ENCODE measurements at places on chromosomes 12 and 14.
A peak's percentile ranks its signal among the peaks of the same experiment; 100 is the strongest.

DNA sequence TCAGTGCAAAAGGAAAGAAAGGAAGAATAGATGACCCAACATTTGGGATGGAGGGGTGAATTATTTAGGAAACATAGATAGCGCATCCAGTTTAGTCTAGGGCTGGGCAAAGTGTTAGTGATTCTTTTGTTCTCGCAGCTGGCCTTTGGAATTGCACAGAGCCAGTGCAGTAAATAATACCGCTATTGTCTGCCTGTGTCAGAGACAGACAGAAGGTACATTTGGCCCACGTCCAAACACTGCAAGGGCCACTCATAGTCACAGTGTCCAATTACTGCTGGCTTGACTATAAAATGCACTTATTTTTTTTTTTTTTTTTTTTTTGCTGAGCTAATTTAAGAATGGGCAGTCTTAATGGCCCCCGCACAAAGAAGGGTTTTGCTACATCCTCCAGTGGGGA, 638.6 kb downstream of the BCL11B start:
- no peak for ATAC-seq

DNA sequence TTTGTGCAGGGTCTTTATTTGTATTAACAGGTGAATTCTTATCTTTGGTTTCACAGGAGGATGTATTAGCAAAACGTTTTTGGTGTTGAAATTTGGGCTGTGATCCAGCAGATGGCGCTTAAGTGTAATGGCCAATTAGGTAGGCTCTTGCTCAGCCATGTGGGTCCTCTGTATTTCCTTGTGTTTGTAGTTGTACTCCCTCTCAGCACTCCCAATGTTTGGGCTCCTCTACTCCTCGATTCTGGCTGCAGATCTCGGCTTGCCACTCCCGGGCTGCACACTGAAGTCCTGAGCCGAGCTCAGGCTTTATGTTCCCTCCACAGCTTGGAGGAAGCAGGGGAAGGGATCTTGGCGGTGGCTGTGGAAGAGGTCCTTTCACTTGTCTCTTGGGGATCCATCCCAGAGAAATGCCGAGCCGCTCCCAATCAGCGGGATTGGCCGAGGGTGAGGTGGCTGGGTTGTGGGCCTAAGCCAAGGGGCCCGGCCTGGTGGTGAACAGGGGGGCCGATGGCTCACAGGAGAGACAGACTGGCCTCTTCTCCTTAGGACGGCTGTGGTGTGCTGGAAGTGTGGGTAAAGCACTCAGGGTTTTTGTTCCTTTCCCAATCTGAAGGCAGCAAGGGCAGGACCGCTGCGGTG, 133.7 kb downstream of the AEBP2 start:
- ATAC-seq = no peak

DNA sequence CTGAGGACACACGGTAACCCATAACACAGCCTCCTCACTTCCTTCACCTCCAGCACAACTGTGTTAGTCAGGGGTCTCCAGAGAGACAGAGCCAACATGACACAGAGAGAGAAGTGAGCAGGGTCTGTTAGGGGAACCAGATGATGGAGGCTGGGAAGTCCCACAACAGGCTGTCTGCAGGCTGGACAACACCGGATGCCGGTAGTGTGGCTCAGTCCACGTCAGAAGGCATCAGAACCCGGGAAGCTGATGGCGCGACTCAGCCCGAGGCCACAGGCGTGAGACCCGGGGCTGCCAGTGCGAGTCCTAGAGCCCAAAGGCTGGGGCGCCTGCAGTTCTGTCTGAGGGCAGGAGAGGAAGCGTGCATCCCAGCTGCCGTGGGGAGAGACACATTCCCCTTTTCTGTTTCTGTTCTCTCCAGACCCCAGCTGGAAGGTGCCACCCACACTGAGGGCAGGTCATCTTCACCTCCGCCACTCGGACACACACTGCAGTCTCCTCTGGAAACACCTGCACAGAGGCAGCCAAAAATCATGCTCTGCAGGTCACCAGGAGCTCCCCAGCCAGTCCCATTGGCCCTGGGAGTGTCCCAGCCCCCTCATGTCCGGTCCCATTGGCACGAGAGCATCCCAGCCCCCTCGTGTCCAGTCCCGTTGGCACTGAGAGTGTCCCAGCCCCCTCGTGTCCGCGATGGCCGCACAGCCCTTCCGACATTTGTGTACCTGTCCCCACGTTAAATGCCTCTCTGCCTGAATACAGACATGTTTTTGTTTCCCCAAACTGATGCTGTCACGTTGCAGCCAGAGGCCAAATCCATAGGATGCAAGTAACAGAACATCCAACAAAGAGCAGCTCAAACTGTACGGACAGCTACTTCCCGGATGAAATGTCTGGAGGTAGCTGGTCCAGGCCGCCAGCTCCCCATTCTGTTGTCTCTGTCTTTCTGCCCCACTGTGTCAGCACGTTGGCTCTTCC, 7.9 kb upstream of the FBRSL1 start:
- ATAC-seq = no peak

DNA sequence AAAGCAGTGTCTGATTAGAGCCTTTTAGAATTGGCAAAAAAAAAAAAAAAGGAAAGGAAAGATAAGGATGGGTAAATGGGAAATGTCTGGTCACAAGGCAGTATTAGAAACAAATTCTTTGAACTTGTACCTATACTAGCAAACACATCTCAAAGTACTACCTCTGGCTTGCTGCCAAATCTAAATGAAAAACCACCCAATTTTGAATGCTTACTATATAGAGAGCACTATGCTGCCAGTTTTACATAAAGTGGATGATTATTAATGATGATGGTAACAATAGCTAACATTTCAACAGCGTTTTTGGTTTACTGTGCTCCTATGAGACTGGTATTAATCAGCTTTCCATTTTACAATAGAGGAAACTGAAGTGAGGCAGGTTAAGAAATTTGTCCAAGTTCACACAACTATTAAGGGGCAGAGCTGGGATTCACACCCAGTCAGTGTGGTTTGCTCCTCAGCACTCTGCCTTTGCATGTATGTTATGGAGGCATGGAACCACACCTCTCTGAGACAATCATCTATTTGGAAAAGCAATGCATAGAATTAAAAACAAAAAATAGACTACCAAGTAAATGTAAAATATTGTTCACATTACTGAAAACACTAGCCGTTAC, 34.2 kb downstream of the ATP2B1 start:
- no peak for ATAC-seq

DNA sequence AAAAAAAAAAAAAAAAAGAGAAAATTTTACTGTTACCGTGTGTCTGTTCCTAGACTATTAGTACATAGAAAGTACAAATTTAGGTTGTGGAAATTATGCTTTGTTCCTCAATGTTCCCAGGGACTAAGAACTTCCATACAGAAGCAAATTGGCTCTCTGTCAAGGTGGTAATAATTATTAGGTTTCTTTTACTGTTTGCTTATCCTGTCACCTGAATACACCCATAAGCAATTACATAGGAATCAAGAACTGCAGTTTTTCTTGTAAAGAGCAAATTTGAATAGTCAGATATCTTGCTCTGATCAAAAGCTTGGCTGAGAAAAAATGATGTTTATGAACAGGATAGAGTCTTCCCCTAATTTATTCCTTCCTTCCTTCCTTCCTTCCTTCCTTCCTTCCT, 191.2 kb downstream of the AEBP2 start:
- no peak for ATAC-seq

DNA sequence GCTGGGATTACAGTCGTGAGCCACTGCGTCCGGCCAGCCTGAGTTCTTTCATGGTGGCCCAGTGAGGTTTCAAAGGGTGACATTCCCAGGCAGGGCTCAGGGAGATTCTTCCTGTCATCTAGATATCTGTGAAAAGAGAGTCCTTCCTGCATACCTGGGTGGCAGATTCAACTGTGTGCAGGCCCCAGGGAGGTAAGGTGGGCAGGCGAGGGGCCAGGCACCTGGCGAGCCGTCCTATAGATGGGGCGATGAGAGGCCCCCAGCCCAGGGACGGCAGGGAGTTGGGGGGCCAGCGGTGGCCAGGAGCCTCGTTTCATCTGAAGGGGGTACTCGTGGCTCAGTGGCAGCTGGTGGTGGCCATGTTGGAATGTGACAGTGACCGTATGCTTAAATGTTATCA, 7.1 kb upstream of the EP400 start:
- no peak for ATAC-seq

GRCh38 chr14:105005929-105006830, 14.7 kb downstream of the CDCA4 start:
- peak; percentile 39 for ATAC-seq

DNA sequence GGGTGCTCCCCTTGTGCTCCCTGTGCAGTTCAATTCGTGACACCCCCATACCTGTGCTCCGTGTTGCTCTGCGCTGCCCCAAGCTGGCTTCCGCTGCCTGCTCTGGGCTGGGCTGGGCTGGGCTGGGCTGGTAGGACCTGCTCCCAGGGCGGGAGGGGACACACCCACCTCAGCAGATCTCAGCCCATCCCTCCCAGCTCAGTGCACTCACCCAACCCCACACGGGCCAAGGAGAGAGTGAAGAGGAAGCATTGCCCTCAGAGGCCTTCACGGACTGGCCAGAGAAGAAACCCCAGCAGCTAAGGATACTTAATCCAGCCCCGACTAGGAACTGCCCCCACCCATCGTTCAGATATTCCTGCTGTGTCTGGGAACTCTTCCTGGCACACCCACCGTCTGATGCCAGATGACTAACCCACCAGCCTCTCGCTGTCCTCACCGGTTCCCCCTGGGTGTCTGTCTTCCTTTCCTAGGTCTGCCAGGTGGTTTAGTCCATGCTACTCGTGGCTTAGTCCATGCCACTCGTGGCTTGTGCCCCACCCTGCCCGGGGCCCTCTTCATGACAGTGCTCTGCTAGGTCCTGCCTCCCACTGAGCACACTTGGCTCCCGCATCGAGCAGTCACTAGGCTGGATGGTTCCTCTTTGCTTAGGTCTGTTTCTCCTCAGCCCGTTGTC, at the start of gene LPAR5:
Gene LPAR5, minus strand, starts transcription at position 104 of the 676 bp plus-strand sequence. CDS start 14,711 bp downstream, outside the sequence.
- ATAC-seq = peak; percentile 16

DNA sequence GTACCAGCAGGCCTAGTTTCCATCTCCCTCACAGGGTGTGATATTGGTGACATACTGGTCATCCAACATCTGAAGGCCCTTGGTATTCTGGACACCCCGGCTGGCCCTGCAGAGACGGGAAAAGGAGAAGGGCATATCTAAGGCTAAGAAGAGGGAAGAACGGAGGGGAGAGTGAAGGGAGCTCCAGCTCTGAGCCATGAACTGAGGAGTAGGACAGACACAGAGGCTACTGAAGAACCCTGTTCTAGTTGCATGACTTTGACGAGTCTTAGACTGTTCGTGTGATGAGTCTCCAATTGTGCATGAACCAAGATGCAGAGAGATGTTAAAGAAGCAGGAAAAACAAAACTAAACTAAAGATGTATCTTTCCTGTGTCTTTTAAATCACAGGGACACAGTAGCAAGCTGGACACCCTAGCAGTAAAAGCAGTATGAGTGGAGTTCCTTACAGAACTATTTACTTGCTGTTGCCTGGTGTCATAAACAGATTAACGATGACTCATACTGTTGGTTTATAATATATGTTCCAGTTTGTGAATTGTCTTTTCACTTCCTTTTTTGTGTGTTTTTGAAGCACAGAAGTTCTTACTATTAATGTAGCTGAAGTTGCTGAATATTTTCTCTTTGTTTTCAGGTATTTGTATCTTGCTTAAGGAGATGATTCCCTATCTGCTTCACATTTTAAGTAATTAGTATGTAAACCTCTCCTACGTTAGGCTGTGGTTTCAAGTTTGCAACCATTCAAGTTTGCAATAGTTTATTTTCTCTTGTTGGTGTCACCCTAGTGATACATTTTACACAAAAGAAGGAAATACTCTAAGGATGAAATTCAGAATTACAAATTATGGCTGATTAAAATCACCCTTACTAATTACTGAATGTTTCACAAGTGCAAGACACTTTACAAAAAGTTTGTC, 15.7 kb downstream of the FAR2 start:
- peak; percentile 100 for ATAC-seq

- no peak for ATAC-seq
Measured at GRCh38 chr14:89493877-89494634, 77.0 kb upstream of the FOXN3 start.

DNA sequence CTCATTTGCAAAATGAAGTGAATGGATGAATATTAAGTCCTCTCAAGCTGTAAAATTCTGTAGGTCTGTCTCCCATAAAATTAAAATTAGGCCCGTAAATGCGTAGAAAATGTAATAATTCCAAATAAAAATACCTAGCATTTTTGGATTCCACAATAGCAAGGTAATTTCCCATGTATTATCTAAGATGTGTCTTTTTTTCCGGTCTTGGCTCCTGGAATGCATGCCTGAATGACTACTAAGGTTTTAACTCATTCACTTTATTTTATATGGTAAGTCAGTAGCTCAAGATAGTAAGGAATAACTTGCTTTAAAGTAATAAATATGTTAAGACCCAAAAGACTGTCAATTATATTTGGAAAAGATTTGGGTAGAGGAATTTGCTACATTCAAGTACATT, 11.1 kb downstream of the TXNRD1 start:
- ATAC-seq = peak; percentile 50

DNA sequence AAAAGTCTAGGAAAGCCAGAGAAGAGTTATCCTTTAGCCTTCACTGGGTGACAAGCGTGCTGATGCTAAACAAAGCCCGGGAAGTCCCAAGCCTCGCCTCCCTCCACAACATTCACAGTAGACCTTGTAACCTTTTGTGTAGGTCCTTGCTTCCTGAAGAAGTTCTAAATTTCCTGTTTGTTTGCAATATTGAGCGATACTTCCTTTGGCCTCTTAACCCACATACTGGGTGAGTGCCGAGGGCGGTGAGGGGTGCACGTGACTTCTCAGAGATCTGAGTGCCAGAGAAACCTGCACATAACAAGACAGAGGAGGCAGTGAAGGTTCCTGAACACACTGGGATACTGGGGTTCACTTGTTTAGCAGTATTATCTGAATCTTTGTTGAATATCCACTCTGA, 134.3 kb downstream of the PLXNC1 start:
- no peak for ATAC-seq

DNA sequence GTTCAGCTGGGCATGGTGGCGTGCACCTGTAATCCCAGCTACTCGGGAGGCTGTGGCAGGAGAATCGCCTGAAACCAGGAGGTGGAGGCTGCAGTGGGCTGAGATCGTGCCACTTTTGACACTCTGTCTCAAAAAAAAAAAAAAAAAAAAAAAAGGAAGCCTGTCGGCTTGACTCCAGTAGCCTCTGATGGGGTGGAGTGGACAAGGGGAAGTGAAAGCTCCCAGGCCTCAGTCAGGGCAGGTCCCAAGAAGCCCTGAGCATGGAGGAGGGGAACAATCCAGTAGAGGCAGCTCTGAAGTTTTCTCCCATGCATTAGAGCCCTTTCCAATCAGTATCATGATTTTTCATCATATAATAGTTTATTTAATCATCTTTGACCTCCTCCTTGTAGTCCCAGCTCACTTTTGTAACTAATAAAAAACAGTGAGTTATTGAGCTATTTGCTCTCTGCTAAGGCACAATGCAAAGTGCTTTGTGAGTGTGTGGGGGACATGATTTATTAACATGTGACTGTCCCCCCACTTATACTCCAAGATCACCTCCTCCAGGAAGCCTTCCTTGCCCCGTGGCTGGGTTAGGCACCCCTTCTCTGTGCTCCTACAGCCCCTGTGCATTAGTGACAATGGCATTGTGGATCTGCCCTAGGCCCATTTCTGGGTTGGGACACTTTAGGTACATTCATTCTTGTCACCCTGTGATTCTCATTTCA, 4.7 kb upstream of the SSH1 start:
- ATAC-seq = no peak

- ATAC-seq = peak; percentile 42
Measured at GRCh38 chr14:69803753-69804152, 6.7 kb upstream of the SLC10A1 start.

Data from SK-N-SH treated with all-trans-retinoic acid at 6 μM for 48 hours (cell line).